Activated T-helper 9 cell treated with anti-CD3 and anti-CD28 coated beads, Interleukin-2, amount 50 U/mL, for 16 hours (primary cell): ENCODE measurements at places on chromosomes 16 and 17.

DNA sequence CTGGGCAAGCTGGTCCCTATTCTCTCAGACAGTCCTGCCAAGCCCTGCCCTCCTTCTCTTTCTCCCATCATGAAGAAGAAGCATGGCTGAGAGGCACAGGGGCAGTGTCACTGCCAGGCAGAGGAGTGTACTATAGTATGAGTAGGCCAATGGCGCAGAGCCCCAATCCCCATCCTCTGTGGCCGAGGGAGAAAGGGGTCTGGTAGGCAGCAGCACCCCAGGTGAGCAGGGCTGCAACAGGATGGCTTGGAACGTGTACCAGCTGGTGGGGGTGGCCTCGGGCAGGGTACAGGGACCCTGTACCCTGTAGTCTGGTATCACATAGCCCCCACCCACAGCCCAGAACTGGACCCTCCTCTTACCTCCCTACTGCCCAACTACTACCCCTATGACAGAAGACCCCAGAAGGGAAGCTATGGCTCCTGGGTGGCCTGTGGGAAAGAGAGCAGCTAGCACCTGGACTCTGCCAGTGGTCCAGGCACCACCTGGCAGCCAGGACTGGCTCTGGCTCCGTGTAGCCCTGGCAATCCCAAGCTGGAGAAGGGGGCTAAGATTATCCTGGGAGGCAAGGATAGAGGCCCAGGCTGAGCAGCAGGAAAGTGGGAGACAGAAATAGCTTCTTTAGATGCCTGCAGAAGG is 4.4 kb downstream of the SMARCD2 start:
- no peak for DNase-seq

DNA sequence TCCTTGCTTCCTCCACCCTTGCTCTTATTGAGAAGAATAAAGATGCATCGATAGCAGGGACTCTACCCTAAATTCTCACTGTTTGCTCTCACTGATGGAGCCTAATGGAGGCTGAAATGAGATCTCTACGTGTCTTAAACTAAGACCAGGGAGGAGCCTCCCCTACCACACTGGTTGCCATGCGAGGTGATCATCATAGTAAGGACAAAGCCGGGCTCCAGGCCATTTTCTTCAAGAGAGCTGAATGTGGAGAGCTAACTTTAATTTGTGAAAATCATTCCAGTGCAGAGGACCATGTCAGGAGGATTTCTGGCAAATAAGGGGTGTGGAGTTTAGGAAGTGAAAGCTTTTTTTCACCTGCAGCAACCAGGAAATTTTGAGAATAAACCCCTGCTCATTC is 5.6 kb downstream of the CDH11 start:
- DNase-seq, result no peak

DNA sequence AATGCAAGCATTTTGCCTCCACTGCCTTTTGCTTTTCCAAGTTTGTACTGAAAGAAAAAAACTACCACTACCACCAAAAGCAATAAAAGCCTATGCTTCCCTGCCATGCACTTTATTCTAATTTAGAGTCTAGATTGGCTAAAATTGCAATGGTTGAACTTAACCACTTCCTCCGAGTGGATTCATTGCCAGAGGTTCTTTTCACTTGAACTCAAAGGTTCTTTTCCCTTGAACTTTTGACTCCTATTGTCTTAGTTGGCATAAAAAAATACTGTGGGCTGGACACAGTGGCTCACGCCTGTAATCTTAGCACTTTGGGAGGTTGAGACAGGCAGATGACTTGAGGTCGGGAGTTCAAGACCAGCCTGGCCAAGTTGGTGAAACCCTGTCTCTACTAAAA is 319.8 kb upstream of the GOT2 start:
- no peak for DNase-seq

- no peak for DNase-seq
These were observed 300.2 kb downstream of the IRF8 start for GRCh38 chr16:86199182-86199581.

- DNase-seq, result peak; percentile 63
These were observed 5.3 kb upstream of the WDR24 start for GRCh38 chr16:695355-696089.

DNA sequence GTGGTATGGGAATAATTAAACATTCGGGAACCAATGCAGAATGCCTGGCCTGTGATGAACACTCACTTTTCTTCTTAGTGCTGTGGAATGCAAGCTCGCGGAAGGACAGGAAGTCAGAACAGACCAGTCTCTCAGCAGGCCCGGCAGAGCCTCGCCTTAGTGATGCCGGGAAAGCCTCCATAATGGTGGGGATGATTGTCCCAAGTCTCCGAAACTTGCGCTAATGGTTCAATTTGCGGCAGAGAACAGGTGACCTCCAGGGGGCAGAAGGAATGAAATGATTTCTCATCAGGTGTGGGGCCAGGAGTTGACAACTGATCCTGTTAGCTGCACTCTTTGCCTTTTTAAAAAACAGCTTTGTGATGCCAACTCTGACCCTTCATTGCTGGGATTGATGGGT is 170.6 kb downstream of the GSG1L start:
- DNase-seq, result no peak

GRCh38 chr17:43338886-43339516 is 59.8 kb upstream of the ARL4D start:
- DNase-seq, result peak; percentile 47

DNA sequence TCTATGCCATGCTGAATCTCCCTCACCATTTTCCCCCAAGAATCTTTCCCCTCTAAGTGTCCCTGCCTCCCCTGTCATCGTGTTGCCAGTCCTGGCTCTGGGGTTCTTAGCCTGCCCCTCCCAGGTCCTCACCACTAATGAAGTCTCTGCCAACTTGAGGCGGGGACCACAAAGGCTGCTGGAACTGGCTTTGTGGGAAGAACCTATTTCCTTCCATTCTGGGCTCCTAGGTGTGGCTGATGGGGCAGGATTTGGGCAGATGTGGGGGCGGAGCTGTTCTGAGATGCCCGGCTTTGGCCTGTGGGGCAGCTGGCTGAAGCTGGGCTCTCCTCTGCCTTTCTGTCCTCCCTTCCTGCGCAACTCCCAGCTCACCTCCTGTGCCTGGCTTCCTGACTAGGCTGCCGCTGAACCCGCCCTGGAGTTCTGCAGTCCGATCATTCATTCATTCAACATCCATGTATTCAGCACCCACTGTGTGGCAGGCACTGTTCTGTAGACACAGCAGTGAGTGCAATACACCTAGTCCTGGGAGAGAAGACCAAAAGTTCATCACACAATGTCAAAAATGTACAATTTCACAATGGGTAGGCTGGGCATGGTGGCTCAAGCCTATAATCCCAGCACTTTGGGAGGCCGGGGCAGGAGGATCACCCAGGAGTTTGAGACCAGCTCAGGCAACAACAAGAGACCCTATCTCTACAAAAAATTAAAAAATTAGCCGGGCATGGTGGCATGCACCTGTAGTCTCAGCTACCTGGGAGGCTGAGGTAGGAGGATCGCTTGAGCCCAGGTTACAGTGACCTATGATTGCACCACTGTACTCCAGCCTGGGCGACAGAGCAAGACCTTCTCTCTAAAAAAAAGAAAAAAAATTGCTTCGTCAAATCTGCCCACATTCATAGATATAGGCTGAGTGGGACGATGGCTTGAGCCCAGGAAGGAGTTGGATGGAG is 1.9 kb upstream of the SNN start:
- no peak for DNase-seq

DNA sequence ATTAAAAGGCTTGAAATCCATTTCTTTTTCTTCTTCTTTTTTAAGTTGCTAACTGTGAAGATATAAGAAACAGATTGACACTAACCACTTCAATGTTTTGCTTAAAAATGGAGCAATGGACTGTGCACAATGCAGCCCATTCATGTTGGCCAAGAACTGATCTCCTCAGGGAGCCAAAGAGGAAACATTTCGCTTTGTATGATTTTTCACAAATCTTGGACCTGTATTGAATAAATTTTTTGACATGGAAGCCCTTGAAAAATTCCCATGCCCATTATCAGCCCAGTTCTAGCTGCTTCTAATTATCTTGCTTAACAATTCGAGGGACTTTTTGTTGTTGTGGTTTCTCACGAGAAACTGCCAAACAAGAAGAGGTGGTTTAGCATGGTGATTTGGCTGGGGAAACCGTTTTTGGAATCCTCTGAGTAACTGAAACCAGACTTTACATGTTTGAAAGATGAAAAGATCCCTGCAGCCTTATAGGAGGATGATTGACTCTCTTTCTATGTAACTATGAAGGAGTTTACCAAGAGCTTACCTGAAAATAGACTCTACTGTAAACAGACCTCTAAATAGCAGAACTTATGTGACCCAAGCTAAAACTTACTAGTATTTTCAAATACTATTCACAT is 1389.4 kb upstream of the GOT2 start:
- DNase-seq, result no peak
